ENCODE measurements at places on chromosomes 12 and 14.

DNA sequence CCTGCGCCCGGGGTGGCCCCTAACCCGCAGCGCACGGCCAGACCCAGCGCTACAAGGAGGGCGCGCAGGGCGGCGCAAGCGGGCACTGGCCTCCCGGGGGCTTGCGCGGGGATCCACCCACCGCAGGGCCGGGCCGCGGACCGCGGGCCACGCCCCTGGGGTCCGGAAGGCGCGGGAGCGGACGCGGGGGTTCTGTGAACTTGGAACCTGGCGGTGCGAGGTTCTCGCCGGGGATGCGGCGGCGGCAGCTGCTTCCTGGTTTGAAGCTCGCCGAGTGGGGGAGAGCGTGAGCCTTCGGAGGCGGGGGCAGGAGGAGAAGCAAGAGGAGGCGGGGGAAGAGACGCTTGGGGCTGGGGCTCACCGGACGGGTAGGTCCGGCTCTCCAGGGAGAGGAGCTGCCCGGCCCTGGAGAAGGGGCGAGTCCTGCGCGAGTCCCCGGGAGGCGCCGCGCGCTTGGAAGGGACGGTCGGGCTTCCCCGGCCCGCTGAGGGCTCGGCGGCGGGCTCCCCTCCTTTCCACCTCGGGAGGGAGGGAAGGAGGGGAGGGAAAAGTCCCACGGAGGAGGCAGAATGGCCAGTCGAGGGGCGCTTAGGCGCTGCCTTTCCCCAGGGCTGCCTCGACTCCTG, at the start of gene PRKCH:
PRKCH (plus strand) TSS at position 195 of the 626 bp plus-strand sequence. CDS start 523 bp downstream, outside the sequence.
- DNase-seq: peak; percentile 90

GRCh38 chr14:74265301-74265965, 26.2 kb downstream of the VSX2 start:
- DNase-seq: no peak

GRCh38 chr12:58009405-58010195, 68.2 kb downstream of the ATP23 start:
- no peak for DNase-seq

DNA sequence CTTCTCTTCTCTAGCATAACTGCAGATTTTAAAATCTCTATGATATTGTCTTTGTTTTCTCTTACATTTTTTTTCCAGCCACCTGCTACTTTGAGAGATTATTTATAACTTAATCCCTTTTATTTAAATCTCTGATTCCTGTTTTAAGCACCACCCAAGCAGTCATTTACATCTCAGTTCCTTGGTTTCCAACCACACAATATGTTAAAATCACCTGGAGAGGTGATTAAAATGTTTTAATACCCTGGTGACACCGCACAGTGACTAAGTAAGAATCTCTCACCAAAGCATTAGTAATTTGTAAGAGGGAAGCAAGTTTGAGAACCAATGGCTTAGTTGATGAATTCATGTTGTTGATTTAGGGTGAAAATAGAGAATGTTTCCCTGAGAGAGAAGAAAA, 849.8 kb downstream of the TMTC2 start:
- DNase-seq: no peak

DNA sequence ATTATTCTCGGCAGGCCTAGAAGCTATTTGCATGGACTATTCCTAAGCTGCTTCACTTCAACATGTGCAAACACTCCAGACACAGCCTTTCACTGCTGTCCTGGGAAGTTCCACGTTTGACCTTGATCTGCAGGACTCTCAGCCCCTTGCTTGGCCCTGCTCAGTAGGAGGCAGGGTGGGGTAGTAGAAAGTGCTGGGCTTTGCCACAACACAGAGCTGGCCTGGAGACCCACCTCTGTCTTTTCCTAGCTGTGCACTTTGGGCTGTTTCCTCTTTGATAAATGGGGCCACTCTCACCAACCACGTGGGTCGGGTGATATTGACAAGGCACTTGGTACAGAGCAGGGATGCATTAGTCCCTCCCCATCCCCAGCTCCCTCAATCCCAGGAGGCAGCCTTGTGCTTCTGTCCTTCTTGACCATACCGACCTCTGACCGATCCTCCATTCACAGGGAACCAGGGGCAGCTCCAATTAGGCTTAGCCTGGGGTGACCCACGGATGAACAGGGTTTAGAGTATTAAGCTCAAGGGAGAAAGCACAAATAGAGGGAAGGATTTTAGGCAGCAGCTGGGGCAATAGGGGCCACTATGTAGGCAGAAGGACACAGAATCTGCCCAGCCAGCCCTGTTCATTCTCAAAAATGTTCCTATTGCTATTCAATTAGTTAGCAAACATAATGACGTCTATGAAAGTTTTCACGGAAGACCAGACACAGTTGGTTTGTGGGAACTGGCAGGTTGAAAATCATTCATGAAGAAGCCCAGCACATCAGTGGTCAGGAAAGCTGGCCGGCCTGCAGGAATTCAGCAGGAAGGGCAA, 63.3 kb downstream of the SYNE3 start:
- no peak for DNase-seq

DNA sequence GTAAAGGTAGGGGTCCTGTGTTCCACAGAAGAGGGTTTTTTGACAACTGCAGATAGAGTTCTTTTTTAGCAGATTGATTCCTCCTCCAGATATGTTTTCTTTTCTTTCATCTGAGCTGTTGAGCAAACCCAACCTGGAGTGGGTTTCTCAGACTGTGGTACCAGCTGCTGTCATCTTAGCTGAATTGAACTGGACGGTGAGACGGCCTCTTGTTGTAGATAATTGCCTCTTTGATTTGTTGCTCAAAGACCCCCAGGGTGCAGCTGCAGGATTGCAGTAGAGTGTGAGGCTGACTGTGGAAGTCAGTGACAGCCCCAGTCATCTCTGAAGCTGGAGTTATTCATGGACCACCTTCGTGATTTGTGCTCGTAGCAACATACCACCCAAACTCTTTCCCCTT, 317.7 kb downstream of the AACS start:
- DNase-seq: no peak

- no peak for DNase-seq
Measured at GRCh38 chr12:124532331-124532750, 35.1 kb downstream of the NCOR2 start.

- no peak for DNase-seq
Measured at GRCh38 chr12:63752841-63753240, 26.9 kb upstream of the RXYLT1 start.

DNA sequence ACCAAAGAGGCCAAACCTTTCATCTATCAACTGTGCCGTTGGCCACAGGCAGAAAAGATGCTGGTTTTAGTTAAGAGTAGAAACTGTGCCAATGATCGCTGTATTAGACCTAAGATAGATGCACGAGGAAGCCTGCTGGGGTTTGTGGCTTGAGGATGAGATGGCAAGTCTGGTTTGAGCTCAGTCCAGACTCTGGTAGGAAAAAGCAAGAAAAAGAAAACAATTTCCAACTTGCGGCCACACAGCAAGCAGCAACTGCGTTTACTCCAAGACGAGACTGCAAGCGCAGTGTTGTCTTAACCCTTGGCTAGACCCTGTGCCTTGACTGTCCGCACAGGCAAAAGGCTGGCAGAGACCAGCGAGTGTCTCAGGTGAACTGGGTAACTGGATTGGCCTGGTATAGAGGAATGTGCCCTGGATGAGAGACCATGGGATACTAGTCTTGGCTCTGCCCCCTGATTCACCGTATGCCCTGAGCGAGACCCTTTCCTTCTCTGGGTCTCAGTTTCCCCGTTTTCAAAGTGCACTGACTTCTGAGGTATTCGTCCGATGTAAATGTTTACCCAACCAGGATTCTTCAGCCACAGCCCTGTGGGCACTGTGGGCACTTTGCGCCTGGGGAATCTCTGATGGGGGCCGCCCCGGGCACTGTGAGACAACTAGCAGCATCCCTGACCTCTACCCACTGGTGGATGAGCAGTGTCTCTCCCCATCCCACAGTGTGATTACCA, 113.4 kb downstream of the DICER1 start:
- DNase-seq: no peak

- DNase-seq: no peak
Measured at GRCh38 chr12:110205931-110206330, 75.1 kb upstream of the ATP2A2 start.

DNA sequence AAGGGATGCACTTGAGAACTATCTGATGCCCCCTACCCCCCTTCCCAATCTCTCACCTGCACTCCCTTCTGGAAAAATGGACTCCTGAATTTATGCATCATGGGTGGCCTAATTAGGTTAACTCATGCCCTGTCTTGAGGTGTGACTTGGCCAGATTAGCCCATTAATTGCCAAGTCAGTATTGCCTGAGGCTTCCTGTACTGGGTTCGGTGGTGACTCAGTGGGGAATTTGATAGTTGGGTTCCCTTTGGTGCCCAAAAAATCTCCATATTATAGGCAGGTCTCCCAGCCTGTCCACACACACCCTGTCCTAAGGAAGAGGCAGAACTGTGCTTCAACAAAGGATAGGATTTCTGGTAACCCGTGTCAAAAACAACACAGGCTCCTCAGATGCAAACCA, 146.1 kb downstream of the CHST11 start:
- DNase-seq: no peak

- DNase-seq: no peak
Measured at GRCh38 chr12:90062799-90063198, 354.2 kb upstream of the ATP2B1 start.

DNA sequence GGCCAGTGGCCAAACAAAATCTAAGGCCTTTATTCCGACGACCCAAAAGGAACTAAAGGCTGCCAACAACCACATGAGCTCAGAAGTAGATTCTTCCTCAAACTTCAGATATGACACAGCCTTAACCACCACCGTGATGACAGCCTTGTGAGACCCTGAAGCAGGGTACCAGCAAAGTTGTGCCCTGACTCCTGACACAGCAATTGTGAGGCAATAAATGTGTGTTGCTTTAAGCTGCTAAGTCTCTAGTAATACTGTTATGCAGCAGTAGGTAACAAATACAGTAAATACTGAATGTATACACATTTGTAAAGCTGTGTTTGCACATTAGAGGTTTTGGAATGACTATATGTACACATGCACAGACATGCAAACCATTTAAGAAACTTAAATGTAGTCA, 10.7 kb upstream of the SLC6A13 start:
- DNase-seq: peak; percentile 22

GRCh38 chr12:116259800-116260577, 17.5 kb downstream of the MED13L start:
- no peak for DNase-seq

- no peak for DNase-seq
Measured at GRCh38 chr14:71339650-71340415, 432.6 kb downstream of the PCNX1 start.
